ENCODE measurements at places on chromosomes 4 and X. TPM values are rescaled to one million over a fixed set of nuclear protein-coding genes. Genes with fewer than 3 reads are reported as not detected.

FAM9B gene
- total RNA-seq = not detected

RHOH gene
- total RNA-seq = 7.1 TPM

DNA sequence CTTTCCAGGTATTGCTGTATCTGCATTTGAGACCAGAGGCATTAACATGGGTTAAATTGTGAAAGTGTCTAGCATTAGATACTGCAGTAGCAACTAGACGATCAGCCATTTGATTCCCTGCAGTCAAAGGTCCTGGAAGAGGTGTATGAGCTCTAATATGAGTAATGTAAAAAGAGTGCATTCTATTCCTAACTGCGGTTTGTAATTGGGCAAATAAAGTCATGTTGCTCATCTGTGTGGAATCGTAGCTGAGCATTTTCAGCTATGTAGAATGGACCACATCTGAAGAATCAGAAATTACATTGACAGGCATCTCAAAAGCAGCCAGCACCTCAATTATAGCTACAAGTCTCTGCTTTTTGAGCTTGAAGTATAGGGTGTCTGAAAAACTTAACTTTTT is 157.6 kb downstream of the ZNF518B start:
- H3K36me3 ChIP-seq = no peaks in the 10 kb centered on the region
- peaks cover 9% of the 10 kb centered on the region for H3K4me1 ChIP-seq
- no peak overlapping the region for H3K27ac ChIP-seq
- no peaks in the 10 kb centered on the region for H3K27me3 ChIP-seq

GRCh38 chr4:38123555-38123954 is 163.4 kb downstream of the PTTG2 start:
- no peak overlapping the region for H3K4me3 ChIP-seq
- H3K4me1 ChIP-seq = peaks cover 4% of the 10 kb centered on the region
- peaks cover 9% of the 10 kb centered on the region for H3K27me3 ChIP-seq
- peaks cover 31% of the 10 kb centered on the region for H3K36me3 ChIP-seq
- no peak overlapping the region for H3K27ac ChIP-seq

DNA sequence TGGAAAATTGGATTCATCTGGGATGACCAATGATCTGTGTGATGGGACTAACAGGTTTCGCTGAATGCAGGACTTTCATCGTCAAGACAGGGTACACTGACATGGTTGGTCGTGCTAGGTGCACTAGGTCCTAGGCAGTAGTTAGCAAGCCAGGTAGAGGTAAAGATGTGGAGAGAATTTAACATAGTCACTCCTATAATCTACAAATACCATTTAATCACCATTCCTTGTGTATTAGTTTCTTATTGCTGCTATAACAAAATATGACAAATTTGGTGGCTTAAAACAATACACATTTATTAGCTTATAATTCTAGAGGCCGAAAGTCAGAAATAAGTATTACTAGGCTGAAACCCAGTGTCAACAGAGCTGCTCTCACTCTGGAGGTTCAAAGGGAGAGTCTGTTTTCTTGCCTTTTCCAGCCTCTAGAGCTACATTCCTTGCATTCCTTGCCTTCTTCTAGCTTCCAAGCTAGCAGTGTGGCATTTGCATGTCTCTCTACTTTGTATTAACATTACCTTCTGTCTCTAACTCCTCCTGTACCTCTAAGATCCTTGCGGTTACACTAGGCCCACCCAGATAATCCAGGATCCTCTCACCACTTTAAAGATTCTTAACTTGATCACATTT is 98.7 kb upstream of the GRIA3 start:
- H3K4me1 ChIP-seq = peaks cover 3% of the 10 kb centered on the region
- H3K27ac ChIP-seq = no peak overlapping the region
- H3K4me3 ChIP-seq = no peak overlapping the region
- peaks cover 7% of the 10 kb centered on the region for H3K36me3 ChIP-seq
